ENCODE measurements at places on chromosomes 7 and 10.
A peak's percentile ranks its signal among the peaks of the same experiment; 100 is the strongest.

- no peak for DNase-seq
Observed at GRCh38 chr10:68318331-68319059, 13.4 kb upstream of the HNRNPH3 start.

DNA sequence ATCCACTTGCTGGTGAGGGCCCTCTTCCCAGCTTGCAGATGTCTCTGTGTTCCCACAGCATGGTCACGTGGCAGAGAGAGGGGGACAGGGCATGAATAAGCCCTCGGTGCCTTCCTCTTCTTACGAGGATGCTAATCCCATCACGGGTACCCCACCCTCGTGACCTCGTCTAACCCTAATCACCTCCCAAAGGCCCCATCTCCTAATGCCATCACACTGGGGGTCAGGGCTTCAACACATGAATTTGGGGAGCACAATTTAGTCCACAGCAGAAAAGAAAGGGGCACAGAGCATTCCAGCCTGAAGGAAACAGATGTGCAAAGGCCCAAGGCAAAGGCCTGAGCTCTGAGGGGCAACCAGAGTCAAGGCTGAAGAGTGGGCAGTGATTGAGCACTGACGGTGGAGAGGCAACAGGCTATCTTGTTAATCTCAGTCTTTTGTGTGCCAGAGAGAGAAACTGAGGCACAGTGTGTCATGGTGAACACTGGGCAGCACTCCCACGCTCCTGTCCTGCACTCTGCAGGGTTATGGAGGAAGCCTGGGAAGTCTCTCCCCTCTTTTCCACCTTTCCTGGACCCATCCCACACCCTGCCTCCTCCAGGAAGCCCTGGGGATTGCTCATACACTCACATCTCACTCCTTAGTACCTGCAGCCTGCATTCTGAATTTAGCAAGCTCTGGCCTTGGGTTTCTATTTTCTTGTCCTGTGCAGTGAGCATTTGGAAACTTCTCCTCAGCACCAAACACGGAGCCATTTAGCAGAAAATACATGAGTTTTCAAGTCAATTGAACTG is 49.0 kb downstream of the ALOX5 start:
- DNase-seq = no peak

DNA sequence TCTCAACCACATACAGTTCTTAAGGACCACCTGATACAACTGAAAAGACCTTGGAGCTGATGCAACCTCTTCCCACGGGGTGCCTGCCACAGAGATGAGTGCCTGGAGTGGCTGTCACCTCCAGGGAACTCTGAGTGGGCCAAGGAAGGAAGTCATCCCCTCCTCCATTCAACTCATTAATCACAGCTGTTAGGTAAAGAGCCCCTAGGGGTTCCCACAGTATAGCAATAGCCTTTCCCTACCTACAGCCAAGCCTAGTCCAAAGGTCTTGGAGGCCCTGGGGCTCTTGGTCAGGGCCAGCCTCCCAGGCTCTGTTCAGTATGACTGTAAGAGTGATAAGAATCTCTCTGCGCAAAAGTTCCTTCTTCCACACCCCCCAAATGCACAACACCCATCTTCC is 70.4 kb upstream of the NFE2L3 start:
- DNase-seq = no peak

DNA sequence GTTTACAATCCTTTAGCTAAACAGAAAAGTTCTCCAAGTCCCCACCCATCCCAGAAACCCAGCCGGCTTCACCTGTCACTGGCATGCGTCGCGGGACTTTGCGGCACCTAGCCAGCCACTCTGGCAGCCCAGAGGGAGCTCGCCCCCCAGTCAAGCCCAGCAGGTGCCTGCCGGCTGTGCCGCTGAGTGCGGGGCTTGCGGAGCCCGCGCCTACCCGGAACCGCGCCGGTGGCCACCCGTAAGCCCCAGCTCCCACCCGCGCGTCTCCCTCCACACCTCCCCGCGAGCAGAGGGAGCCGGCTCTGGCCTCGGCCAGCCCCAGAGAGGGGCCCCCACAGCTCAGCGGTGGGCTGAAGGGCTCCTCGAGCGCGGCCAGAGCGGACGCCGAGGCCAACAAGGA is 446.1 kb downstream of the GRM8 start:
- DNase-seq = no peak

- no peak for DNase-seq
Observed at GRCh38 chr10:116105264-116105663, 167.7 kb downstream of the GFRA1 start.

DNA sequence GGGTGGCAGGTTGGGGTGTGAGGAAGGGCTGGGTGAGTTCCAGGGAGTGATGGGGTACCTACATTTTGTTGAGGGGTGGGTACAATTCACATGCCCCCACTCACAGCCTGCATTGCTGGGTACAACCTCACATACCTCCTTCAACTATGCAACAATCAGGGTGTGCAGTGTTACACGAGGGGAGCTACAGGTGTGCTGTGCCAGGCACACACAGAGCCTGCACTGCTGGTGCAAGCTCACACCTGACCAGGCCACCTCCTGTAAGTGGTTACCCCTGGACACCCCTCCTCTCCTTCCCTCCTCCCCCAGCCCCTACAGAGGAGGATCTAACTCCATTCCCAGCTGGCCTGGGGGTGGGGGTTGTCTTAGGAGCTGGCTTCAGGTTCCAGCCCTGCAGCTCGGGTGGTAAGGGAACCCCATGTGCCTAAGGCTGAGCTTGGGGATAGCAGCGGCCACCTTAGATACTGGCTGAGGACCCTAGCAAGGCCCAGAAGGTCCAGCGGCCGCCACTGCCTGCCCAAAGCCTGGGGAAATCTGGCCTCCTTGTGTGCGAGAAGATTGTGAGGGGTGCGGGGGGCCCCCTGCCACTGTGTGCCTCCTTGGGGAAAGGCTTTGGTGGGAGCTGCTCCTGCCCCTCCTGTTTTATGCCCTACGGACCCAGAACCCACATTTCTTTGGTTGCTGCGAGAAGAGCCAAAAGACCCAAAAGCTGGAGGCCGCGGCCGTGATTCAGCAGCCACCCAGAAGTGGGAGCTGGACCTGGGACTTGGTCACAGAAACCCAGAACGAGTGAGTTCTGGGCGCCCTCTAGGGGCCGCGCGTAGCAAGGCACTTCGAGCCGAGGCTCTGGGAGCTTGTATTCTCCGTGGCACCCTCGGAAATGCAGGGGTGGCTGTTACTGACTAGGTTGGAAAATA is 10.8 kb downstream of the TLX1 start:
- peak; percentile 93 for DNase-seq

GRCh38 chr7:16438988-16439387 is 17.6 kb upstream of the CRPPA start:
- no peak for DNase-seq

GRCh38 chr10:110430340-110431273 is 67.1 kb upstream of the DUSP5 start:
- no peak for DNase-seq

- no peak for DNase-seq
Observed at GRCh38 chr7:11228515-11228914, 254.8 kb downstream of the PHF14 start.

DNA sequence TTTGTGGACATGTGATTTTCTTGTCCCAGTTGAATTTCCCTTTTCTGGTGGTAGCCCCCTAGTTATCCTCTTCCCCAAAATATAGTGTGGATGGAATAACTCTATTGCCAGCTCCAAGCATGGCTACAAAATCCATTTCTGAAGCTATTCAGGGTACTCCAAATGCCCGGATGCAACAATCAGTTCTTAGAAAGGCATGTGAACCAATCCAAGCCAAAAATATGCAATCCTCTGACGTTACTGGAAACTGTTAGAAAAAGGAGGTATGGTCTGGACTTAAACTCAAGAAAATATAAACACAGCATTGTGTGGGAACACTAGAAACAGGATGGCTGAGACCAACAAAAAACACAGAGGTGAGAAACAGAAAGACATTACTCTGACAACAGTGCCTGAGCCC is 347.0 kb downstream of the GPAM start:
- no peak for DNase-seq

DNA sequence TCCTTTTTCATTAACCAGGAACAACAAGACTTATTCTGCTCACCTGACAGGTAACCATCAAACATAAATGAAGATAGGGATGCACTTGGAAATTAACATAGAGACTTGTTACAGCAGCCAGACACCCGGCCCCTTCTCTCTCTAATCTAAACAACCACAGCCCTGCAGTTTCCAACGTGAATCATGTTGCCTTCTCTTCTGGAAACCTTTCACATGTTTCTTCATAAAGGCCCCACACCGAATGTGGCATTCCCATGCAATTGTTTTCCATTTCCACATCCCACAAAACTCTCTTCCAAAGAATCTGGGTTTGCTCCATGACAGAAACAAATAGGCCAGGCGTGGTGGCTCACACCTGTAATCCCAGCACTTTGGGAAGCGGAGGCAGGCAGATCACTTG is 15.0 kb upstream of the WDR86 start:
- peak; percentile 40 for DNase-seq

GRCh38 chr10:123450956-123451605 is 215.1 kb upstream of the GPR26 start:
- DNase-seq = no peak

GRCh38 chr7:3280946-3281656 is 20.0 kb upstream of the SDK1 start:
- DNase-seq = no peak

DNA sequence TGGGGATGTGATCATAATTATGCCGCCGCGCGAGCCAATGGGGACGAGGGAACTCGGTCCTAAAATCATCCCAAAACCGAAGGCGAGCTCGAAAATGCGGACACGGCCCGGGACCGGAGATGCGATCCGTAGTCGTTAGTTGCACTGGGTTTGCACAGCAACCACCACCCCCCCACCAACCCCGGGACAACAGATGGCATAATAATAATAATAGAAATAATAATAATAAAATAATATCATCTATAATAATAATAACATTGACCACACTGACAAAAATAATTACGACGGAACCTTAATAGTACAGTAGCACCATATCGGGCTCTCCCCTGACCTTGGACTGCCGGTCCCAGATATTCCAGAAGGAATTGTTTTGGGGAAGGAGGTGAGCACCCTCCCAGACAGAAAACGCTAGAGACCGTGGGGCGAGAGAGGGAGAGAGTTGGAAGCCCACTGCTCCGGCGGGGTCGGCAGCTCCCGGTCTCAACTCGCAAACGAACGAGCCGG is 1.1 kb upstream of the EMX2 start:
- DNase-seq = no peak

GRCh38 chr10:61169294-61169693 is 225.3 kb upstream of the RHOBTB1 start:
- no peak for DNase-seq

- DNase-seq = peak; percentile 24
Observed at GRCh38 chr7:54705436-54705835, 53.6 kb downstream of the SEC61G start.

GRCh38 chr7:45238806-45239205 is 81.2 kb downstream of the RAMP3 start:
- DNase-seq = no peak

GRCh38 chr7:24800667-24801066 is 43.4 kb upstream of the GSDME start:
- no peak for DNase-seq

- DNase-seq = peak; percentile 59
Observed at GRCh38 chr7:54995610-54996363, 23.0 kb upstream of the EGFR start.

DNA sequence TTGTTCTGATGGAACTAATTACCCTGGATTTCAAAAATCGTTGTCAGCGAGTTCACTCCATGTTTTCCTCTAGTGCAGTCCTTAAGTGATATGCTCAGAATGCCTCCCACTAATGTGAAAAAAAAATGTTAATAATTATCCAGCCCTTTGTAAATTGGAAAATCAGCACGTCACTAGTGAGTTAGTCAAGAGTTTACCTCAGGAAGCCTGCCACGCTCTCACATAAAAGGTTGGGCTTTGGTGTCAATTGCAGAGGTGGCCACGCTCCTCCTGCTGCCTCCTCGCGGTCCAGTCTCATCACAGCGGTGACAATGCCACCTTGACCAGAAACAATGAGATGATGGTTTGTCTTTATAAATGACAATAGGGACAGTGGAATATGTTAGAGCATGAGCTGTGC is 22.5 kb downstream of the UPP1 start:
- no peak for DNase-seq

DNA sequence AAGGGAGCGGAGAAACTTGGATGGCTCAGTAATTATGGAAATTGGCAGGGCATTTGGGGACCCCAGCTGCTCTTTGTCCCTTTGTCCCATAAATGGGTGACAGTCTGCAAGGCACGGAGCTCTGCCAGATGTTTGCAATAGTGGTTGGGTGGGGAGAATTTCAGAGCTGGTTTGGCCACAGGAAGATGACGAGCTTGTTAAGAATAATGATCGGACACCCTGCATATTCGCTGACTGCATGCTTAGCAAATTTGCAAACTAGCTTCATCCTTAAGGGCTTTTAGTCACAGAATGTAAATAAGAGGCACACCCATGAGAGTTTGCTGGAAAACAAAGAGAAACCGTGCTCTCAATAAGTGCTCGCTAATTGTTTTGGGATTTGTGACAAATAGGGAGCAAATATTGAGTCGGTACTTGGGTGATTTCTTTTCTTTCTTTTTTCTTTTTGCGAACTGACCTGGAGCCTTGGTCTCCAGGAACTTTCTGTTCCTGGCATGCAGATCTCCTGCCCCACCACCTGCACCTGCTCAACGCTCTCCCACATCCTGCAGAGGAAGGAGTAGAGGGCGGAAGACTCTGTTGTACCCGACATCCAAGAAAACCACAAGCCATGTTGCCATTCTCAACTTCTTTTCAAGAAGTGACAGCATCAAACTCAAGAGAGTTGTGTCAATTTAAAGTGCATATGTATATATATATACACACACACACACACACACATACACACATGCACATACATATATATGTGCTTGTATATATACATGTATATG is 238.9 kb downstream of the CAMK1D start:
- no peak for DNase-seq

GRCh38 chr10:132374612-132375011 is 22.4 kb upstream of the PWWP2B start:
- no peak for DNase-seq

DNA sequence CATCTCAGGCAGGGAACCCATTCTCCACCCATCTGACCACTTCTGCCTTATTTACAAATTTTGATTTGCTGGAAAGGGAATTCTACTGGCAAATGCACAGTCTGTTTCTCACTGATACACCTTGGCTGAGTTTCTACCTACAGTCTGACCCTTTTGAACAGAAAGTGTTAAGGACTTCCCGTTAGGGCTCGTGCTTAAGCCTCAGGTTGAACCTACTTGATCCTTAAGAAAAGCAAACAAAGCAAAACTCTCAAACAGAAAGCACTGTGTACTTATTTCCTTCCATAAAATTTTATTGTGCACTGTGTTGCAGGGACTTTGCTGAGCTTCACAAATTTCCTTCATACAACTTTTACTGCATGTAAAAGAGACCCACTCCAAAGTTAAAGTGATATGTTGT is 367.8 kb downstream of the NRG3 start:
- DNase-seq = no peak
